DMS 273 treated with DMSO at 0.1 percent for 48 hours (cell line): ENCODE measurements at places on chromosomes 2 and 18.
A peak's percentile ranks its signal among the peaks of the same experiment; 100 is the strongest.

- DNase-seq: no peak
Measured at GRCh38 chr2:158221063-158222020, 119.7 kb downstream of the UPP2 start.

- no peak for DNase-seq
Measured at GRCh38 chr18:80148326-80149199, 39.5 kb downstream of the ADNP2 start.

- DNase-seq: no peak
Measured at GRCh38 chr2:174893018-174893417, 112.2 kb downstream of the CHN1 start.

DNA sequence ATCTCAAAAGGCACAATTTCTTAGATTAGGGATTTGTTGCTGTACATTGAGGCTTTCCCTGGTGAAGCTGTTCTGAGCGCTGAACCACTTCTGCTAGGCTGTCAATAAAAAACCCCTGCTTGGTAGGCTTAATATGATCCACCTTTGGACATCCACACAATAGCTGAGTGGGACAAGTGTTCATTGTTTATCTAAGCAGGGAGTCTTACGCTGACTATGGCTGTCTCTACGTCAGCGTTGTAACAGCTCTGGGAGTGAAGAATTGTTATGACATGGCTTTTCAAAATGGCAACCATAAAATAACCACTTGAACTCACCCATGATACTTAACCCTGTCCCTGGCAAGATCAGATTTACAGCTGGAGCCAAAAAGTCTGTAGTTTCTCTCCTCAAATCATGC, 111.5 kb upstream of the SULT1C3 start:
- no peak for DNase-seq

GRCh38 chr2:238949710-238950345, 101.9 kb downstream of the TWIST2 start:
- DNase-seq: no peak

- no peak for DNase-seq
Measured at GRCh38 chr2:49490710-49491109, 336.4 kb upstream of the FSHR start.

DNA sequence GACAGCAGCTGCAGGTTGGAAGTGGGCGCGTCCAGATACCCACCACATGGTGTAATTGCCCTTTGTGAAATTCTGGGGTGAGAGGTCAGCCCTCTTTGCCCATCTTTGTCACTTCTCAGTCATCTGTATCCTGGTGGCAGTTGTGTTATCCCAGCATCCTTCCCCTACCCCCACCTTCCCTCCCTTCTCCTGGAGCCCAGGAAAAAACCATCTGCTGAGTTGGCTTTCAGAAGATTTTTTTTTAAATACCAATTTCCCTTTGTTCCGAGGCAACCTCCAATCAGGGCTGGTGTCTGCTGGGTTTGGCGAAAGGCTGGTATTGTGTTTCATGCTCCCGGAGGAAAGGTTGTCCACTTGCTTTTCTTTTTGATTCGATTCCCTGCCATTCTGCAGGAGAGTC, 35.2 kb downstream of the SETBP1 start:
- DNase-seq: peak; percentile 75
